Right kidney (tissue), 9 donors: ENCODE measurements at places on chromosomes 3 and 15.

DNA sequence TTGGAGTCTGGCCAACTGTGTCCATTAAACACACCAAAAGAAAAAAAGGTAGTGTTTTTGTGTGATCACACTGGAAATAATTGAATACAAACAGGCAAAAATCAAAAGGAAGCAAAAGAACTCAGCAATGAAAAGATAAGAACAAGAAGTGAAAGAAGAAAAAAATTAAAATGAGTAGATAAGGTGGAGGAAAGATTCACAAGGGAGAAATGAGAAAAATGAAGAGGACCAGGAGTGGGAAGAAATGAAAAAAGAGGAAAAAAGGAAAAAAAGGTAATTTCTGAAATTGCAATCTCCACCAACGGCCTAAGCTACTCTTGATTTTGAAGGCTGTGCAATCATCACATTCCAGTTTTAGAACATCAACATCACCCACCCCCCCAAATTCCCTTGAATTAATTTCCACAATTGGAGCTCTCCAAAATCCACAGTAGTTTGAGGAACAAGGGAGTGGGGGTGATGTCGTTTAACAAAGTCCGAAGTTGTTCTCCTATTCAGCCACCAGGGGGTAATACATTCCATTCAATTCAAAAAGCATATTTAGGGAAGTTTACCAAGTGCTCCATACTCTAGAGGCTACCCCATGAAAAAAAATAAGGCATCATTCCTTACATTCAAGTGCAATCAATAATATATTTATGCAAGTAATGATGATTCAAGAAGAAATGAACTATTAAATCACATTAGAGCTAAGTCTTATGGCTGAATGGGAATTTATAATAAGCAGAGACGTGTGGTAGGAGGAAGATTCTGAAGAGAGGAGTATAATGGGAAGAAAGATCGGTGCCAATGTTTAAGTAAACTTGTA is 37.4 kb downstream of the ZNF860 start:
- peak; percentile 21 for DNase-seq

DNA sequence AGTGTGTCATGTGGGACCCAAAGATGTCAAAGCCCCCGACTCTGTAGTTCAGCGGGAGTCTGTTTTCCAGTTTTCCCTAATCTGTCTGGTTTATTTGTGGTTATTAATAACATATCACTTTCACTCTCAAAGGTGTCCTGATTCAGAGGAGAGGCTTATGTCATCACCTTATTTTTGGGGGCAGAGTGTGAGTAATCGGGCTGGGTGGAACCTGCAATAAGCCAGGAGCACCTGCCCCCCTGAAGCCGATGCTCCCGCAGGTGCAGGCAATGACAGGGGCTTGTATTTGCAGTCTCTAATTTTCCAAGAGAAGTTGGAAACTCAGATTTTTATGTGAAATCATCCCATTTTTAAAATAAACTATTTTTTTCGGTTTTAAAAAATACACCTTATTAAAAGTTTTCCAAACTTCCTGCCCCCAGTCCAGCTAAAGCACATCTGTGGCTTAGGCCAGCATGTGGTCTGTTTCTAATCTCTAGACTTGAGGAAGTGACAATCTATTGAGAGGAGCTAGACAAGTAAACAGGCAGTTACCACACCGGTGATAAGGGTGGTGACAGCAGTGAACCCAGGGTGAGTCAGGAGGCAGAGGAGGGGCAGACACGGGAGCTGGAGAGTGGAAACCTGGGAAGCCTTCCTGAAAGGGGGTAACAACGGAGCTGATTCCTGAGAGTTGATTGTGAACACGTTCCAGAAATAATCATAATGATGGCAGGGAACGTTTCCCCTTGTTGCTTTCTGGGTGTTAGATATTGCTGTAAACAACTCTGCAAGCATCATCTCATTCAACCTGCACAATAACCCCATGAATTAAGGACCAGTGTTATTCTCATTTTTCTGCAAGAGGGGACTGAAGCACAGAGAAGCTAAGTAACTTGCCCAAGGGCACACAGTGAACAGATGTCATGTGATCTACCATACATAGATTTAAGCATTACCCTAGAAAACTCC is 37.2 kb downstream of the BHLHE40 start:
- no peak for DNase-seq

GRCh38 chr3:24523215-24523614 is 28.6 kb upstream of the THRB start:
- DNase-seq, result no peak

DNA sequence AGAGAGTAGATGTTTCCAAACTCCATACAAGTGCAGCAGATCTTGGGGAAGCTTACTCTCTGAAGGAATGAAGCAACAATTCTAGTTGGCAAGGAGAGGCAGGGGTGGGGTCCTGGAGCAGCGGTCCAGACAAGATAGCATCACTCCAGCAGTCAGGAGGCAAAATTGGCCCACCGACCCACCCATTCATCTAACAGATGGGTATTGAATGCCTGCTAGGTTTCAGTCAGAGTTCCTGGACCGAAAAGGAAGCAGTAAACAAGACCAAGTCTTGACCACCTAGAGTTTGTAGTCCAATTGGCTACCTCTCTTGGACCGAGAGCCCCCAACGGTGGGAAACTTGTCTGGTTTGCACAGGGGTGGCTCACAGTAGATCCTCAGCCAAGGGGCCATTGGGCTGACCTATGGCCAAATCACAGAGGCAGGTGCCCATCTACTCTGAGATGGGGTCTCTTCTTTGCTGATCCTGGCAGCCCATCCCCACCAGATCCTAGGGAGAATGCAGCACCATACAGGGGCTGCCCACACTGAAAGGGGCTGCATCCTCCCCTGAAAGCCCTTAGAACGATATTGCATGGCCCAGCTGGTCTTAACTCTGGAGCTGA is 74.3 kb downstream of the CORO2B start:
- no peak for DNase-seq

GRCh38 chr15:77982127-77982490 is 95.4 kb downstream of the TBC1D2B start:
- no peak for DNase-seq

- DNase-seq, result no peak
Measured at GRCh38 chr3:197283045-197283444, 15.4 kb downstream of the DLG1 start.

DNA sequence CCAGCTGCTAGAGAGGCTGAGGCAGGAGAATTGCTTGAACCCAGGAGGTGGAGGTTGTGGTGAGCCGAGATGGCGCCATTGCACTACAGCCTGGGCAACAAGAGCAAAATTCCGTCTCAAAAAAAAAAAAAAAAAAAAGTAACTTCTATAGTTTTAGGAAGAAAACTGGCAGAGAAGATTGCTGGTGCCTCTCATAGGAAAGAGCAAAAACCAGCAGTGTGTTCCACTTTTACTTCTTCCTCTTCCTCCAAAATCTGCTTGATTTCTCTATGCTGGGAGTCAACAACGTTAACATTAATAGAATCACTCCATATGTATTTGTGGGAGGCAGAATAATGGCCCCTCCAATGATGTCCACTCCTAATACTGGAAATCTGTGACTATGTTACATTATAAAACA is 12.5 kb upstream of the NR1D2 start:
- no peak for DNase-seq

GRCh38 chr15:65434201-65434600 is 11.5 kb upstream of the IGDCC4 start:
- DNase-seq, result no peak

GRCh38 chr3:117809186-117810081 is 1099.9 kb downstream of the TUSC7 start:
- DNase-seq, result no peak

DNA sequence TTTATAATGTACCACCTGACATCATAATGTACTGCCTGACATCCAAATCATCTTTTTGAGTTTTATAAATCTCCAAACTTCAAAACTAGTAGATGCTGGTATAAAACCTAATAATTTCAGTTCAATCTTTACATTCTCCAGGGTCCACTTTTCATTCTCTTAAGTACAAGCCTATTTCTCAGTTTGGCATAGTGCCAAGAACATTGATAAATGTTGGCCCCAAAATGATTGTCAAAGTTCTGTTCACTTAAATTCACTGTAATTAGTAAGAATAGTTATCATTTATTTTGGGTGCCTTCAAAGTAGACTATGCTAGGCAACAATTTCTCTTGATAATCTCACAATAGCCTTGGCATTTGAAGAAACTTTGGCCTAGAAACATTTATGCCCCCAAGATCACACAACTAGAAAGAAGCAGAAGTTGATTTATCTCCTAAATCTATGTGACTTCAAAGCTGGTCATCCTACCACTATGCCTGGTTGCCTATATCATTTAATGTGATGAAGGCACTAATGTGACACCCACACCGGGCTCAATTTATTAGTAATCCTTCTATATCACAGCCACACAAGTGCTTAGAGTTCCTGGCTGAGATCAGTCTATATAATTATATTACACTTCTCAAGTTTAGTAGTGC is 101.7 kb downstream of the ZNF609 start:
- DNase-seq, result no peak

DNA sequence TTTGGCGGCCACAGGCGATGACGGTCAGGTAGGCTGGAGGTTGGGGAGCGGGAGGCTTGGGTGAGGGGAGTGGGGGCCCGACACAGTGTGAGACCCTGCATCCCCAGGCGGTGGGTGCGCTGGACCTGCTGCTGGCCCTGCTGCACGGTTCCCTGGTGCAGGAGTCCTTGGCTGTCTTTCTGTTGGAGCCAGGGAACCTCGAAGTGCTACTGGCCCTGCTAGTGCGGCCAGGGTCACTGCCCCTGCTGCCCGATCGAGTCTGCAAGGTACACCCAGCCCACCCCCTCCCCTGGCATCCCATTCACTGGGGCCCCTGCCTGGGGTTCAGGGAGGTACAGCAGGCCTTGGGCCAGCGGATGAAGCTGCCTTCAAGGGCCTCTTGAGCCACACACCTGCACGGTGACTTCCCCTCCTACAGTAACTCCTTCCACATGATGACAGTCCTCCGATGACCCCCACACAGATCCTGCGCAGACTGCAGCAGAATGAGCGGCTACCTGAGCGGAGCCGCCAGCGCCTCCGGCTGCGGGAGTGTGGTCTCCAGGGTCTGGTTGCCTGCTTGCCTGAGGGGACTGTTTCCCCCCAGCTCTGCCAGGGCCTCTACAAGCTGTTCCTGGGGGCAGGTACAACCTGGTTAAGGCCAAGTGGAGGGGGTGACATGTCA is 19.5 kb downstream of the NBEAL2 start:
- no peak for DNase-seq

GRCh38 chr3:194925614-194926013 is 239.9 kb downstream of the FAM43A start:
- no peak for DNase-seq

DNA sequence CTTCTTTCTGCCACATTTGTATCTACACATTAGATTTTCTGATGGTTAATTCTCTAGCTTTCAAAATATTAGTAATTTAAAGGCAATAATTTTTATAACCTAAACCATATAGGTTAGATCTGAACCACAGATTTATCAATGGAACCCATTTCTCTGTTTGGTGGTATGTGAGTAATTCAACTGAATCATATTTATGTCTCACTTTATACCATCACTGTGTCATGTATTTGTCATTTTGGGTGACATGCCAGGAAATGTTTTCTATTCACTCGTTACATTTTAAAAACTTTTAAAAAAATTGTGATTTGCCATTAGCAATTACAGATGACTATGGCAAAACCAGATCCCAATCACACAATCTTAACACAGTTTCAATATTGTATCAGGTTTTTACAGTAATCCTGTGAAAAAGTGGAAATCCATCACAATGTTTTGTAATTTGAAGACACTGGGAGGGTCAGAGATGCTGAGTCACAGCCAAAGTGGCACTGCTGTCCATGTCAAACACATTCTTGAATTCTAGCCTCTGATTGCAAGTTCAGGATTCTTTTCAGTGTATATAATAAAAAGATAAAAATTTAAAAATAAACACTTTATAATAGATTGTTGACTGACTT is 356.0 kb upstream of the RBMS3 start:
- DNase-seq, result no peak

DNA sequence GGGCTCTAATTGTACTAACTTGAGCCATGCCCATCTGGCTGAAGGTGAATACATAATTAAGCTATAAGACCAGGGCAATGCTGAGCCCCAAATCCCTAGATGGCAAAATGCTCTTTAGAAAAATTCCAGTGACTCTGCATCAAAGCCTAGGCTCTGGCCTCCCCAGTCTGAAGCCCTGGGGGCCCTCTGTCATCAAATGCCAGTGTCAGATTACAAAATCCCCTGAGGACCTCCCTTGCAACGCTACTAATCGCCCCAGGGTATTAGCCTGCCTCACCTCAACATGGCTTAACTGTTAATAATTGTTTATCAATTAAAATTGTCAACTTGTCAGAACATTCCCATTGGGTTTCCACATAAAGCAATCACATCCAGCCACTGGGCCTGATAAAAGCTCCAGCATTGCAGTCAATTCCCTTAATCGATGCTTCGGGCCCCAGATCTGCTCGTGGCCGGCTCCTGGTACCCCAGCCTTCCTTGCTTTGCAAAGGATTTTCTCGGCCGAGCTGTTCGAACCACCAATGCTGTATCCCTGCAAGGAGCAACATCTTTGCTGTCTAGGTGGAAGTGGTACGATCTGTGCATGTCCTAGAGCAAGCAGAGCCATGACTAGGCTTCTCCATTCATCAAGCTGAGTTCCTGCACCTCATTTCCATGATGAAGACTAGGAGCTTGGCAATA is 151.7 kb downstream of the MEGF11 start:
- no peak for DNase-seq

DNA sequence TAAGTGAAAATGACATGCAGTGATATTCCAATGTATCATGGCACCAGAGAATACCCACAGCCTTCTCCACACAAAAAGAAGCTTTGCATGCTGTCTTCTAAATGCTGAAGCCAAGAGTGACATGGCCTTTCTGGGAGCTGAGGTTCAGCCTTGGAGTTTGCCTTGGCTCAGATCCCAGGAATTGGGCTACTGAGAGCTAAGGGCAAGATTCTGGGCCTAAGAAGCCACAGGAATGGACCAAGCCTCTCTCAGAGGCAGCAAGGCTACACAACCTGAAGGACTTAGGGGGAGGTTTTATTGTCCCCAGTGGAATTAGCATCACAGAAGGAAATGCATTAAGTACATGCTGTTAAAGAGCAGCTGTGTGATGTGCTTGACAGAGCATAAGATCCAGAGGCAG is 1078.5 kb downstream of the TUSC7 start:
- no peak for DNase-seq

DNA sequence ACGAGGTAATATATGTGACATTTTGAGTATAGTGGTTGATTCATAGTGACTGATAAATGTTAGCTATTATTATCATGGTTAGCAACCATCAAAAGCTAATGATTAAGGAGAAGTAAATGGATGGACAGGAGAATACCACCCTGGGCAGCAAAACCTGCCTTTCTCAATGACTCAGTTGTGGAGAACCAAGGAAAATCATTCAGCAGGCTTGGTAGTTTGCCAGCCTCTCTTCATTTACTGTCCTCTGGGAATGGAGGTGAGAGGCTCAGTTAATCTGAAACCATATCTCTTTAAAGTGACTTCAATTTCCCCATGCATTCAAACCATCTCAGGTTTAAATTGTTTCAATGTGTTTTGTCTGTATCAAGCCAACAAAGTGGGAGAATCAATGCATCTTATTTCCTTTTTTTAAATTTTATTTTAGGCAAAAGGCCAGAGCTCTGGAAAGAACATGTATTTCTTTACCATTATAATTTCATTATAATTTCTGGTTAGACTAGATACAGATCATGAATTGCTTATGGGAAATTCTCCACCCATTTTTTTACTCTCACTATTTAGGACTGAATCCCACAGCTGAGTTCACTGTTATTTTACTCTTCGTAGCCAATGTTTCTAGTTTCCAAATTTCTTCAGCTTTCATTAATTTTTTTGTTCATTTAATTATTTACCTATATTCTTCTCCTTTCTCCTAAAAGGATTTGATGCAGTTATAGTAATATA is 2.7 kb downstream of the TM4SF18 start:
- DNase-seq, result no peak
